ENCODE measurements at places on chromosomes 5 and 9. TPM values are rescaled to one million over a fixed set of nuclear protein-coding genes. Genes with fewer than 3 reads are reported as not detected.

- H3K27me3 ChIP-seq = no peaks in the 10 kb centered on the region
- no peak overlapping the region for H3K27ac ChIP-seq
- H3K4me3 ChIP-seq = no peak overlapping the region
- H3K36me3 ChIP-seq = no peaks in the 10 kb centered on the region
Observed at GRCh38 chr5:151522226-151522625, 68.9 kb downstream of the FAT2 start.

GRCh38 chr5:42944989-42945388 is 95.1 kb downstream of the ANXA2R start:
- peaks cover 6% of the 10 kb centered on the region for H3K27me3 ChIP-seq
- no peak overlapping the region for H3K27ac ChIP-seq
- DNase-seq = no peak
- peaks cover 24% of the 10 kb centered on the region for H3K4me1 ChIP-seq

DNA sequence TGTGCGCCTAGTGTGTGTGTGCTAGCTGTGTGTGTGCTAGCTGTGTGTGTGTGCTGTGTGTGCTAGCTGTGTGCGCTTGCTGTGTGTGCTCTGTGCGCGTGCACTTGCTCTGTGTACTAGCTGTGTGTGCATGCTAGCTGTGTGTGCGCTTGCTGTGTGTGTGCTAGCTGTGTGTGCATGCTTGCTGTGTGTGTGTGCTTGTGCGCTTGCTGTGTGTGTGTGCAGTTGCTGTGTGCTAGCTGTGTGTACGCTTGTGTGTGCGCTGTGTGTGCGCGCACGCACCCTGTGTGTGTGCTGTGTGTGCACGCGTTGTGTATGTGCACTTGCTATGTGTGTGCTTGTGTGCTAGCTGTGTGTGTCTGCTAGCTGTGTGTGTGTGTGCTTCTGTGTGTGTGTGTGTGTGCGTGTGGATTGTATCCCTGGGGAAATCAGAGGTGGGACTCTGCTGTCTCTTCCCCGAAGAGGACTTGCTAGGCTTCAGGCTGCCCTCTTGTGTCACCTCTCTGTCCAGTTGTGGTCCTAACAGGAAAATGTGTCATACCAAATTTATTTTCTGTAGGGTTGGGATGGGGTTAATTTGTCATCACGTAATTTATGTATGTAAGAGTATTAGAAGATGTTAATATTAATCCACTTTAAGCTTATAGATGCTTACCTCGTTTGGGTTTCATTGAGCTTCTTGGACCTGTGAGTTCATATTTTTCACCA is 38.9 kb downstream of the TPPP start:
- no peaks in the 10 kb centered on the region for H3K27me3 ChIP-seq
- no peaks in the 10 kb centered on the region for H3K4me1 ChIP-seq
- H3K27ac ChIP-seq = no peak overlapping the region
- H3K4me3 ChIP-seq = no peak overlapping the region

DNA sequence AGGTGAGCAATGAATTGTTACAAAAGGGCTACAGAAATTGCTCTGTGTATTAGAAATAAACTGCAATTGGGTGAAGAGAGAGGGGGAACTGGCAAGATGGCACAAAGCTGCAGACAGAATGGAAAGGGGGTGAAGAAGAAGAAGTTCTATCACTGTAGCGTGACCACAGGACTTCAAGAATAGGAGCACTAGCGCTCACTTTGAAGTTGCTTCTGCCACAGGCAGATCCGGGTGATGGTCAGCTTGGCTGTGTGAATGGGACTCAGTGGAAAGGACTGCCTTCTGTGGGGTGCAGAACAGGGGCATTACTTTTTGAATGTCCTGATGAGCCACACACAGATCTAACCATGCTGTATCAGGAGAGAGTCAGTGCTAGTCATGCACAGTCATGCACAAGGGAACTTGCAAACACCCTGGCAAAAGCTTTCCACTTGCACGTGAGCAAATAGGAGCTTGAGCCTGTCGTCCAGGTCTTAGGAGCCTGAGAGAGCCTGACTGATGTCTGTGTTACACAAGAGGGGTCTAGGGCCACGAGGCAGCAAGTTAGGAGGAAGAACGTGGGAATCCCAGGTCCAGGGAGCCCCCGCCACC is 16.3 kb downstream of the IL5 start:
- no peak for DNase-seq
- peaks cover 13% of the 10 kb centered on the region for H3K27me3 ChIP-seq
- H3K27ac ChIP-seq = no peak overlapping the region
- no peak overlapping the region for H3K4me3 ChIP-seq
- H3K4me1 ChIP-seq = peaks cover 35% of the 10 kb centered on the region

DNA sequence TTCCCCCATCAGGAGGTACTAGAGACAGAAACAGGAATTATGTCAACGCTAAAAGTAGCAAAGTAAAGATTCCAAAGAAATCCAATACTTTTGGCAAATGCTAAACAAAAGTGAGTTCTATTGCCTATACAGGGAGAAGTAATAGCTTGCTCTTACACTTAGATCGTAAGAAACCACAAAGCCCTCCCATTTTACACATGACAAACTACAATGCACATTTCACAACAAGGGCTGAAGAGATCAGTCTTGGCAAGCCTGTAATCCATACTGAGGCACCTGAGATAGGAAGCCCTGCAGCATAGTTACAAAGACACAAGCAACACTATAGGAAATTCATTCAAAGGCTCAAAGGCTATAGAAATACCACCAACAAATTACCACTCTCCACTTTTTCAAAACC is 7.7 kb downstream of the HNRNPK start:
- H3K27me3 ChIP-seq = no peaks in the 10 kb centered on the region
- no peak overlapping the region for H3K27ac ChIP-seq
- H3K36me3 ChIP-seq = peaks cover 90% of the 10 kb centered on the region
- DNase-seq = no peak
- H3K4me1 ChIP-seq = peaks cover 51% of the 10 kb centered on the region

DNA sequence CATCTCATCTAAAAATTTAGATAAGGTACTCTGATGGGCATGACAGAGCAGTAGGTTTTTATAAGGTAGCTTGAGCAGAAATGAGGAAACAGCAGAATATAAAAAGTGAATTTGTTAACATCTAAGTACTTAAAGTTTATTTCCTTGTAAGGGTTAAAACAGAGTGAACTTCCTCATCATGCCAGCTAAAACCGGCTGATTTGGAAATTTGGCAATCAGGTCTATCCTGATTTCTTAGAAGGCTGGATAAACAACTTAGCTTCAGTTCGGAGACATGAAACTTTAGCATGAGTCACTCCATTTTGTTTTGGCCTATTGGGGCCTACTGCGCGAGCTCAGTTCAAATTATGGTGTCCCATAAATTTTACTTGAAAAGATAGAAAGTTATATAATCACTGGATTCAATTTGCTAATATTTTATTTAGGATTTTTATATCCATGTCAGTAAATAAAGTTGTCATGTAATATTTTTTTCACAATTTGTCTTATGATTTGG is 241.6 kb upstream of the RORB start:
- no peak overlapping the region for H3K27ac ChIP-seq
- H3K27me3 ChIP-seq = no peaks in the 10 kb centered on the region
- no peaks in the 10 kb centered on the region for H3K4me1 ChIP-seq
- H3K4me3 ChIP-seq = no peak overlapping the region
- no peak for DNase-seq

DNA sequence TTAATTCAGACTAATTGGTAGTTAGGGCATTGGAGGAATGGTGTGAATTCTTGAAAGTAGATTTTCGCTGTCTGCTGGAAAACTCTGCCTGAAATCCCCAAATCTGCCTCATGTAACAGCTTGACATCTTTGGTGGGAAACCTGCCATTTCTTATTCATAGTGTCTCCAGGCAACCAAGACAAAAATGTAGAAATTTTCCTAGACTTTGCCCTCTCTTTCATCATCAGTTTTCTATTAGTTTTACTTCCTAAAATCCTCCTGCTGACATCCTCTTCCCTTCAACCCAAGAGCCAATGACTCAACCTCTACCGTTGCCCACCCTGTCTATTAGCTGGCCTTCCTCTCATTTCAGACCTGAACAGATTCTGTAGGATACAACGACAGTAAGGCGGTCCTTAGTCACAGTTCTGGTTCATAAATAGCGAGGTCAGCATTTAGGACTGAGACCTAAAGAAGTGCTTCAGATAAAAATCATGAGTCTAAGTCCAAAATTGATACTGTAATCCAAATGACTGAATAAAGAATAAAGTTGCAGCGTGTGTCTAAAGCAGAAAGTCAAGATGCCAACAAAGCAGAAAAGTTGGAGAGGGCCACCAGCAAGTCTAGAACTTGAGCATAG is 133.9 kb downstream of the MUSK start:
- H3K36me3 ChIP-seq = no peaks in the 10 kb centered on the region
- H3K27me3 ChIP-seq = no peaks in the 10 kb centered on the region
- DNase-seq = no peak
- H3K4me1 ChIP-seq = no peaks in the 10 kb centered on the region
- no peak overlapping the region for H3K27ac ChIP-seq
- H3K4me3 ChIP-seq = no peak overlapping the region

The BTNL9 gene
- total RNA-seq = not detected

Data from activated CD4-positive, alpha-beta T cell treated with anti-CD3 and anti-CD28 coated beads, Interleukin-2, amount 10 ng/mL, durations not matched to agents 7 days and 5 days (primary cell).